ENCODE measurements at places on chromosomes 1 and 21. TPM values are rescaled to one million over a fixed set of nuclear protein-coding genes. Genes with fewer than 3 reads are reported as not detected.

GDAP2 gene
- total RNA-seq: 10.5 TPM

EXTL1 gene
- total RNA-seq: 1.7 TPM

- no peak overlapping the region for H3K4me3 ChIP-seq
- no peak for DNase-seq
- no peaks in the 10 kb centered on the region for H3K36me3 ChIP-seq
- H3K27ac ChIP-seq: no peak overlapping the region
- H3K4me1 ChIP-seq: no peaks in the 10 kb centered on the region
Measured at GRCh38 chr1:230083746-230084407, 16.8 kb downstream of the GALNT2 start.

AMPD1 gene
- not detected for total RNA-seq

KIF14 gene
- total RNA-seq: 0.15 TPM

DNA sequence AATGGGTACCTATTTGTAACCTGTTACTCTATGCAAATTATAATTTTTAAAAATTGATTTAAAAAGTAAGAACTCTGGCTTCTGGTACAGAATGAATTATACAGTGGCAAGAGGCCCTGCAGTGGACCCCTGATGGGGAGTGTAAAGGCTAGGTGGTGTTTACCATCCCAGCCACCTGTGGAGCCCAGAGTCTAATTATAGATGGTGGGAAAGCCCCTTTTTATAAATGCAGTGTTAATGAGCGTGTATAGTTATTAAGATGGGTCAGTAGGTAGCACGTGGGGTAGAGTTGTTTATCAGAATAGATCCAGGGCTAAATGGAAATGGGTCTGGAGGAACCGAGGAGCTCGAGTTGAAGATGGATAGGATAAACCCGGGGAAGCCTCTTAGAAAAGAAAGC, 13.9 kb upstream of the PRELP start:
- H3K4me1 ChIP-seq: peaks cover 27% of the 10 kb centered on the region
- H3K4me3 ChIP-seq: no peak overlapping the region
- H3K36me3 ChIP-seq: no peaks in the 10 kb centered on the region
- no peak for DNase-seq

FCRL4 gene
- not detected for total RNA-seq

CFHR1 gene
- total RNA-seq: not detected

DNA sequence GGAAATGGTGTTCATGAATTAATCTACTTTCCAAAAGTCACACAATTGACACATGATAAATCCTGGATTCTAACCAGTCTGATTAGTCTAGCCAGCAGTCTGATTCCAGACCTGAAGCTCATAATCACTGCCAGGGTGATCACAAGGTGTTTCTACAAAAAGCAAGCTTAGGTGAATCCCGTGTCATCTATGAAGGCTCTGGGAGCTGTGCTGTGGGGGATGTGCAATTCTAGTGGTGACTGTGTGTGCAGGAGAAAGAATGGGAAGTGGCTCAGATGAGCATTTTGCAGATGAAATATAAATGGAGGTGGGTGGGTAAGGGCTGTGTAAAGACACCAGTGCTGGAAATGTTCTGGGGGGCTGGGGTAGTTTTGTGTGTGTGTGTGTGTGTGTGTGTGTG, 1.8 kb upstream of the NPPB start:
- no peaks in the 10 kb centered on the region for H3K4me1 ChIP-seq
- H3K4me3 ChIP-seq: no peak overlapping the region
- DNase-seq: no peak
- peaks cover 17% of the 10 kb centered on the region for H3K27me3 ChIP-seq
- no peak overlapping the region for H3K27ac ChIP-seq

- H3K4me3 ChIP-seq: no peak overlapping the region
- no peak for DNase-seq
- no peaks in the 10 kb centered on the region for H3K4me1 ChIP-seq
Measured at GRCh38 chr1:52189898-52190480, 48.1 kb downstream of the ZFYVE9 start.

DCDC2B gene
- total RNA-seq: 0.62 TPM

DNA sequence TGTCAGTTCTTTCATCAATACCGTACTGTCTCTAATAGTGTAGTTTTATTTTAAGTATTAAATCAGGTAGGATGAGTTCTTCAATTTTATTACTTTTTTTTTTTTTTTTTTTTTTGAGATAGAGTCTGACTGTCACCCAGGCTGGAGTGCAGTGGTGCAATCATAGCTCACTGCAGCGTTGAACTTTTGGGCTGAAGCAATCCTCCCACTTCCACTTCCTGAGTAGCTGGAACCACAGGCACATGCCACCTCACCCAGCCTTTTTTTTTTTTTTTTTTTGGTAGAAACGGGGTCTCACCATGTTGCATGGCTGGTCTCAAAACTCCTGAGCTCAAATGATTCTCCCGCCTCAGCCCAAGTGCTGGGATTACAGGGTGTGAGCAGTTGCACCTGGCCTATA, 44.3 kb downstream of the INAVA start:
- no peak overlapping the region for H3K27ac ChIP-seq
- no peak overlapping the region for H3K4me3 ChIP-seq
- no peaks in the 10 kb centered on the region for H3K27me3 ChIP-seq
- no peaks in the 10 kb centered on the region for H3K4me1 ChIP-seq
- H3K36me3 ChIP-seq: no peaks in the 10 kb centered on the region
- DNase-seq: no peak

All from uterus (tissue), 4 donors.